Stimulated activated CD8-positive, alpha-beta memory T cell treated with anti-CD3 and anti-CD28 coated beads, Interleukin-7, amount 100 ng/mL, for 24 hours (primary cell): ENCODE measurements at places on chromosomes 3 and 15.

GRCh38 chr3:73765878-73766545 is 141.3 kb upstream of the PDZRN3 start:
- DNase-seq: no peak

DNA sequence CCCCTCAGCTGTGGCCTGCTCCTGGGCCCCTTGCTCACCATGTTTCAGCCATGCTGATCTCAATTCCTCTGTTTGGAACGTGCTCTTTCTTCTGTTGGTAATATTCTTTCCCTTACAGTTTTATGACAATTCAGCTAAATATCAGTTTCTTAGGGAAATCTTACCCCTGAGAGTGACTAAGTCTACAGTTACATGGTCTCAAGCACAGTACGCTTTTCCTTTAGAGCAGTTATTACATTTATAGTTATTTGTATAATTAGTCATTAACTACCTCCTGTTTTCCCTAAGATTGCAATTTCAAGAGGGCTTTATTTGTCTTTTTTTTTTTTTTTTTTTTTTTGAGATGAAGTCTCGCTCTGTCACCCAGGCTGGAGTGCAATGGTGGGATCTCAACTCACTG is 23.5 kb downstream of the C3orf62 start:
- no peak for DNase-seq

DNA sequence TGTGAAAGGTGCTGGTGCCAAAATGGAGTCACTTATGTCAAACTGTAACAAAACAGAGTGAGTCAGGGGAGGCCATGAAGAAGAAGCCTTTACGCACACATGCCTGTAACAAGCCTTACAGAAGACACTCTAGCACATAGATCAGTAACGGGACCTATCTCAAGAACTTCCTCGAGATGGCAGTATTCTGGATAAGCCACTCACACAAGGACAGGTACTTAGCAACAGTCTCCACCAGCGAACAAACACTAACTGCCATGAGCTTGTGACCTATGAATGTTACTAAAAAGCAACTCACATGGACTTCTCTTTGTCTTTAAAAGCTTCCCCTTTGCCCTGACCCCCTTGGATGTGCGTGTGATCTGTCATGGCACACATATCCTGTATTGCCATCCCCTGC is 235.1 kb downstream of the CD47 start:
- DNase-seq: no peak

- no peak for DNase-seq
Observed at GRCh38 chr15:48425051-48425450, 93.8 kb downstream of the DUT start.

GRCh38 chr15:85412066-85412465 is 31.7 kb downstream of the AKAP13 start:
- DNase-seq: no peak
